ENCODE measurements at places on chromosomes 11 and 22. TPM values are rescaled to one million over a fixed set of nuclear protein-coding genes. Genes with fewer than 3 reads are reported as not detected.

- H3K27ac ChIP-seq: no peak overlapping the region
- no peaks in the 10 kb centered on the region for H3K4me1 ChIP-seq
- H3K27me3 ChIP-seq: no peaks in the 10 kb centered on the region
- DNase-seq: peak; percentile 11
These were observed 141.5 kb downstream of the OR4C45 start for GRCh38 chr11:50174189-50174588.

GRCh38 chr22:42734406-42734805, 13.7 kb upstream of the A4GALT start:
- 0 out of 2 replicates have a peak, but pooled peaks cover 2% of the 10 kb centered on the region for H3K4me1 ChIP-seq
- H3K36me3 ChIP-seq: no peaks in the 10 kb centered on the region
- no peak for DNase-seq
- H3K27ac ChIP-seq: no peak overlapping the region
- H3K27me3 ChIP-seq: no peaks in the 10 kb centered on the region

DNA sequence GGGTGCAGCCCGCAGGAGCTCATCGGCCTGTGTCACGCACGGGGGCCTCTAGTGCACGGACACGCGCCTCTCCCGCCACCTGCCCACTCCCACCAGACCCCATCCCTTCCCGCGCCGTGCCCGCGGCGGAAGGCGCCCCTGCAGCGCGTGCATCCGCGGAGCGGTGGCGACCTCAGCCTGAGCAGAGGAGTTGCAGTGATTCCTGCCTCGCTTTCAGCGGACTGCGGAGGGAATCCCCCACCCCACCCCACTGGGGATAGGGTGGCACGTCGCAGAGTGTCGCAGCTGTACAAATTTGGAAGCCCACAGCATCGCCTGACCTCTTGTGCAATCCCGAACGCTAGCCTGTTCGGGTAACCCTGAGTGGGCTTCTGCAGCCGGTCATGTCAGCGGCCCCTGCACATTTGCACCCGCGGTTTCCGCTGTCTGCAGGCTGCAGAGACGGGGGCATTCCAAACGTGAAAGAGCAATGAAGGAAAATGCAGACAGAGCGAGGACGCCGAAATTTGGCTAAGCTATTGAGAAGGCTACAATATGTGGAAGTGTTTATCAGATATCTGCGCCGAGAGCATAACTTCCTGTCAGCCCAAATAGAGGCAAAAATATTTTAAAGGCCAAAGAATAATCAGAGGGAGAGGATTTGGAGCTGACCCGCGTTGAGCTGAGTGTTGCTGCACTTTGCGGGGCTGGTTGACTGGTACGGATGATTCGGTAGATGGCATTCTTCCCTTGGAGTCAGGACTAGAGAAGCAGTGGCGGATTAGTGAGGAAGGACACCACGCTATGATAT, 617 bp upstream of the ARHGAP20 start:
- H3K36me3 ChIP-seq: no peaks in the 10 kb centered on the region
- peaks cover 6% of the 10 kb centered on the region for H3K4me1 ChIP-seq
- H3K27ac ChIP-seq: peak overlapping the region; percentile 81
- peak overlapping the region; percentile 69 for H3K4me3 ChIP-seq
- no peaks in the 10 kb centered on the region for H3K27me3 ChIP-seq

DNA sequence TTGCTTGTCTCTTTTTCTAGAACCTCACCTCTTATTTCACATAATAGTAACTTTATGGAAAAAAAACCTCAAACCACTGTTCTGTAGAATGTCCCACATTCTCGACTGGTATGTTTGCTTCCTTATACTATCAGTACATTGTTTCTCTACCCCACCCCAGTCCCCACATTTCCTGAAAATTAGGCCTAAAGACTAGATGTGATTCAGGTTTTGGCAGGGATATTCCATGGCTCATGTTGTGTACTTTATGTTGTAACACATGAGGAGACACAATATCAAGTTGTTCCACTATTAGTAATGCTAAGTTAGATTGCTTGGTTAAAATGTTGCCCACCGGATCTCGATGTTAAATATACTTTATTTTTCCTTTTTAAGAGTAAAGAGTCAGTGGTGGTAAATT, 34.7 kb downstream of the DDIAS start:
- H3K4me1 ChIP-seq: no peaks in the 10 kb centered on the region
- DNase-seq: peak; percentile 31
- H3K4me3 ChIP-seq: no peak overlapping the region
- H3K36me3 ChIP-seq: no peaks in the 10 kb centered on the region

DNA sequence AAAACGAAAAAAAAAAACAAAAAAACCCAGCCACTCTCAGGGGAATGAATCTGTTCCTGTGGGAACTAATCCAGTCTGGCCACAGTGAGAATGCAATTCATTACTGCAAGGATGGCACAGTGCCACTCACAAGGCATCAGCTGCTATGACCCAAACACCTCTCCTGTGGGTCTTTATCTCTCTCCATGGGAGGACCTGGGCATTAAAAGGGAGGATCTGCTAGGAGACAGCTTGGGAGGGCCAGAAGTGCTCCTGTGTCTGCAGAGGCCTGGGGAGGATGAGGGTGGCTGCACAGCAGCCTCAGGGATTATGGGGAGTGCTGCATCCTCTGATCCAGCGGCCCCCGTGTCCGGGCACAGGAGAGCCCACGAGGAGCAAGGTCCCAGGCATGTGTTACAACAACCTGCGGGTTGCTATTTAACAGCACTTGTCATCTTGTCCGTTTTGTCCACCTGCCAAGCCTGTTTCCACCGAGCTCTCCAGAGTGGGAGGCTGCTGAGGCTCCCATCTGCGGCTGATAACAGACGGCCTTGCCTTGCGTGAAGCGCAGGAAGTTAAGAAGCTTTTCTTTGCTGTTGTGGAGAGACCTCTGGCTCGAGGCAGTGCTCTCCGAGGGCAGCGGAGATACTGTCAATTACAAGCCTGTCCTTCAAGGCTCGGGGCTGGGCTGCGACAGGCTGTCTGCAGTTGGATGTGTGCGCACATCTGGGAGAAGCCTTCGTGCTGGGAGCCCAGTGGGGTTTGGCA, 97.7 kb downstream of the NXPE2 start:
- no peak for DNase-seq
- peaks cover 2% of the 10 kb centered on the region for H3K27me3 ChIP-seq
- H3K4me3 ChIP-seq: no peak overlapping the region
- H3K4me1 ChIP-seq: no peaks in the 10 kb centered on the region
- no peak overlapping the region for H3K27ac ChIP-seq

DNA sequence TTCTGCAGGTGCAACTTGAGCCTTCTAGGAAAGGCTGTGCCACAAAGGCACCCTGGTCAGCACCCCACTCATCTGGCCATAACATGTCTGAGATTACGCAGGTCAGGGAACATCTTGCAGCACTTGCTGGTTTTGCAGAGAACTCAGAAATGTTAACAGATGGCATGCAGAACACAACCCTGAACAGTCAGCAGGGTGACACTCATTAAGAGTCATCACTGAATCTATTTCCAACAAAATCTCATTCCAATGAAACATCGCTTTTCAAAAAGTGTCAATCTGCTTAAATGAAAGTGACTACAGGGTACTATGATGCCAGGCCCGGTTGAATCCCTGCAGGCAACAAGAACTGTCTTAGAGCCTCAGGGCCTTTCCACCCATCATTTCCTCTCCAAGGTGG, 369.8 kb upstream of the CCDC90B start:
- no peaks in the 10 kb centered on the region for H3K36me3 ChIP-seq
- no peak for DNase-seq
- H3K27ac ChIP-seq: no peak overlapping the region
- H3K27me3 ChIP-seq: no peaks in the 10 kb centered on the region

GRCh38 chr11:33860926-33861325, 30.9 kb downstream of the LMO2 start:
- peaks cover 73% of the 10 kb centered on the region for H3K27me3 ChIP-seq
- no peaks in the 10 kb centered on the region for H3K36me3 ChIP-seq

- no peak for DNase-seq
- no peak overlapping the region for H3K4me3 ChIP-seq
- H3K27ac ChIP-seq: no peak overlapping the region
- no peaks in the 10 kb centered on the region for H3K4me1 ChIP-seq
- no peaks in the 10 kb centered on the region for H3K27me3 ChIP-seq
- no peaks in the 10 kb centered on the region for H3K36me3 ChIP-seq
These were observed 331.5 kb downstream of the KCNA4 start for GRCh38 chr11:29685361-29685760.

DNA sequence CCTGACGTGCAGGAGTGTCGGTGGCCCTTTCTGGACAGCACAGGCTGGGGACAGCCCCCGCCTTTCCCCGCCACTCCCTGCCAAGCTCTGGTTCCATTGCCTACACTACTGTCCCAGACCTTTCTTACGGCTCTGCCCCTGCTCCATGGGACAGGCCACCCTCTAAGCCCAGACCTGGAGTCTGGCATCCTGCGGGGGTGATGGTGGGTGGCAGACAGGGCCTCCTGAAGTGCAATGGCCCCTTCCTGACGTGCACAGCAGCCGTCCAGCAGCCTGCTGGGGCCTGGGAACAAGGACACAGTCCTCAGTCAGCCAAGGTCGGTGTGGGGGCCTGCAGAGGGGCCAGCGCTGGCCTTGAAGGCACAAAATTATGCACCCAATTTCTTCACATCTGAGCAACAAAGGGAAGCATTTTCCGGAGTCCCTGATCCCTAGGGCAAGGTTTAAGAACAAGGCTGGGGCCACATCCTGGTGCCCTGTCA, 79.7 kb upstream of the KCNQ1OT1 start:
- DNase-seq: no peak
- peaks cover 22% of the 10 kb centered on the region for H3K4me1 ChIP-seq
- peaks cover 2% of the 10 kb centered on the region for H3K27me3 ChIP-seq

DNA sequence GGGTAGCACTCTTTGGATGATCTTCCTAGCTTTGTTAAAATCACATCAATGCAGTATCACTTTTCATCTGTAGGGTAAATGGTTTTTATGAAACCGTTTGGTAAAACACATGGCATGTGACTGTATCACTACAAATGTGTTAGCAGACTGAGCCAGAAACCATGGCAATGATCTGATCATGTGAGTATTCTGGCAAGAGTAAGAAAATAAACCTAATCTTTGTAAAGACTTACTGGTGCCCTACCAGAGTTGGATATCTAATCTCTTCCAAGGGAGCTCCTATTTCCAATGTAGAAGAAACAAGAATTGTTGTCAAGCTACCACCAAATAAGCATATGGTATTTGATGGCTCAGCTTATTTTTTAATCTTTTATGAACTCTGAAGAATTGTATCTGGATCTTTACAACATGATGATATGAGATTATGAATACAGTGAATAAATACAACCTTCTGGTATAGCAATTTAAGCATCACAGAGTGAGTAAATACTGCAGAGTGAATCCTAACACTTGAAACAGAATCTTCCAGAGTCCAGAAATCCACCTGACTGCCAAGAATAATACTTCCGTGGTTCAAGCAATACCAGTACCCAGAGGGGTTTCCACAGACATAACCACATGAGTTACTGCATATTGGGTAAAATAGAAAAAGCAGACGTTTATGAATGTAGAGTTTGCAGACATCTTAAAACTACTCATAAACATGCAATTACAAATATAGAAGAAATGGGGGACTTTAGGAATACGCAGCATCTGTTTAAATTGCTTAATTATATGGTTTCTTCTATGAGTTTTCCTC, 238.8 kb downstream of the TTC28 start:
- H3K27ac ChIP-seq: no peak overlapping the region
- H3K36me3 ChIP-seq: no peaks in the 10 kb centered on the region
- no peaks in the 10 kb centered on the region for H3K27me3 ChIP-seq
- no peak overlapping the region for H3K4me3 ChIP-seq
- peaks cover 5% of the 10 kb centered on the region for H3K4me1 ChIP-seq

DNA sequence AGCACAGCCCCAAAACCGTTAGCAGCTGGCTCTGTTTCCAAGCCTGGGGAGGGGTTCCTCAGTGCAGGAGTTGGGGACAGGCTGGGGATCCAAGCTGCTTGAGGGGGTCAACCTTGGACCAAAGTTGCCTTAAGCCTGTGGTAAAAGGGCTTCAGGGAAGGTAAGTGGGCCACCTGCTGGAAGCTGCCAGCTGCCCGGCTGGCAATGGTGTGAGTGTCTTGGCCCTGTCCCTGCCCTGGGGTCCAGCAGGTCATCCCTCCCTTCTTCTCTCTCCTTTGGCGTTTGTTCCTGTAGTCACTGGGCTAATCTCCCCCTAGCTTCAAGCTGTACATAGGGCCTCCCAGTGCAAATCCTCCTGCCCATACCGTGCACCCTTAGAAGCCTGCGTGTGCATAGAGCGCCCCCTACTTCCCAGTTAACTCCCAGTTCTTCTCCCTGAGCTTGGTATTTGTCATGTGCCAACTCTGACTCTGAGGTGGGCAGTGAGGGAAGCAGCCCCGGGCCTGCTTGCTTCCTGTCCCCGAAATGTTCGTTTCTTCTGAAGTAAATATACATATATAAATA, 4.4 kb downstream of the TMEM258 start:
- H3K4me3 ChIP-seq: no peak overlapping the region
- peak; percentile 61 for DNase-seq
- no peak overlapping the region for H3K27ac ChIP-seq
- peaks cover 62% of the 10 kb centered on the region for H3K36me3 ChIP-seq
- H3K4me1 ChIP-seq: peaks cover 3% of the 10 kb centered on the region
- no peaks in the 10 kb centered on the region for H3K27me3 ChIP-seq

DNA sequence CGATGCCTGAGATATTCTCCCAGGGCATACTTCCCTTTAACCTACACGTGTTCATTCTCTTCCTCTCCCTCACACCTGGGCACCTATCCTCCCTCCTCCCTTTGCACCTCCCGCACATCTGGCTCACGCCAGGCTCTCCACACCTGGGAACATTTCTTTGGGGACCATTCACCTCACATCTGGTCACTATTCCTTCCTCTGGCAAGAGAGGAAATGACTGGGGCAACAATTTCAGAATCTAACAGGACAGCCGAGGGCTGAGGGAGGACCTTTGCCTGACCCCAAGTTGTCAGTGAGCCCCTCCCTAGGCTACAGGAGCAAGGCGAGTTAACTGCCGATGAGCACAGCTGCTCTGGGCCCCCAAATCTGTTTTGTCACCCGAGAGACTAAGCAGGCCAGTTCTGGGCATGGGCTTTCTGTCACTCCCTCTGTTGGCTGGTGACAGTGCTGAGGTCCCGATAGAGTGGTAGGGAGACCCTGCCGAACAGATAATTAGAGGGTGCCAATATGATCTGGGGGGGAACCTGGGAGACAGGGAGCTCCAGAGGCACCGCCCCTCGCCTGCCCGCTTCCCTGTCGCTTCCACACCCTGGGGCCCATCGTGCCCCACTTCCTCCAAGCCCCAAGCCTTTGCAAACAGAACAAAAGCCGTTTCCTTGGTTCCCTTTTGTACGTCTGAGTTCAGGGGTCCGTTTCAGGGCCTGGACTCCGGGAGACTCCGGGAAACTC, 45.6 kb downstream of the EIF3F start:
- no peaks in the 10 kb centered on the region for H3K36me3 ChIP-seq
- peaks cover 3% of the 10 kb centered on the region for H3K27me3 ChIP-seq
- no peak for DNase-seq
- H3K4me1 ChIP-seq: 0 out of 2 replicates have a peak, but pooled peaks cover 1% of the 10 kb centered on the region
- no peak overlapping the region for H3K27ac ChIP-seq

- peaks cover 50% of the 10 kb centered on the region for H3K27me3 ChIP-seq
- H3K4me3 ChIP-seq: no peak overlapping the region
- H3K36me3 ChIP-seq: no peaks in the 10 kb centered on the region
- no peak overlapping the region for H3K27ac ChIP-seq
These were observed 37.8 kb downstream of the SLCO2B1 start for GRCh38 chr11:75188671-75189070.

SAA4 gene
- not detected for total RNA-seq

DEFB131B gene
- not detected for total RNA-seq

RBMXL2 gene
- not detected for total RNA-seq

P2RY6 gene
- under 0.01 TPM for total RNA-seq

NECTIN1 gene
- 1.7 TPM for total RNA-seq

OR9Q2 gene
- not detected for total RNA-seq

MFRP gene
- total RNA-seq: not detected

OR6Q1 gene
- total RNA-seq: not detected

KRTAP5-8 gene
- not detected for total RNA-seq

DCHS1 gene
- 1.4 TPM for total RNA-seq

NEU3 gene
- total RNA-seq: 10.6 TPM

PLAAT2 gene
- not detected for total RNA-seq

CLTCL1 gene
- 8.1 TPM for total RNA-seq

All from IMR-90 (cell line).